ENCODE measurements at places on chromosomes 5 and 9.

DNA sequence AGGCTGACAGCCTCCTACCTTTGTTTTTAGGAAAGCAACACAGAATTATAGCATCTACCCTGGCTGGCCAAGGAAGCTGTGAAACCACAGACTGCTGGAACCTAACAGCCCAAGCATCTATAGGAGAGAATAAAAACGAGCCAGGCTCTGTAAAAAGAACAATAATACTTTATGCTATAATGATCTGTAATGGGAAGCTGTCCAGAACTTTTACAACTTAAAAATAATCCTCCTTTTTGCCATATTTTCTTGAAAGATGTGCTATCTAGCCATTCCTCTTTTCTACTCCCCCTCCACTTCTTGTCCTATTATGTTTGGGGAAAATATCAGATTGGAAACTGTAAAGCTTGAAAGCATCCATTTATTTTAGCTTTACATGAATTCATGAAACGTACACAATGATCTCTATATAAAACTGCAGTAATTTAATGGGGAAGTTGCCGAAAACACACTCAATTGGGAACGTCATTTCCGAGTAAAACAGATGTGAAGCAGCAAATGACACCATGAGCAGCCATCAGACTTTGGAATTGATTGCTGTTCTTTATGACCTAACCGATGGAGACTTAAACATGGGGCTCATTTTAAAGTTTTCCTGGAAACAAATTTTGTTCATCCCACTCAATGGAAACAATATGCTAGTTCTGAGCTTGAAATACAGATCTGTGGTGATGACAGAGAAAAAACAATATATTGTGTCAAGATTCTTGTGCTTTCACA lies 450.3 kb upstream of the CLINT1 start:
- no peak for DNase-seq

DNA sequence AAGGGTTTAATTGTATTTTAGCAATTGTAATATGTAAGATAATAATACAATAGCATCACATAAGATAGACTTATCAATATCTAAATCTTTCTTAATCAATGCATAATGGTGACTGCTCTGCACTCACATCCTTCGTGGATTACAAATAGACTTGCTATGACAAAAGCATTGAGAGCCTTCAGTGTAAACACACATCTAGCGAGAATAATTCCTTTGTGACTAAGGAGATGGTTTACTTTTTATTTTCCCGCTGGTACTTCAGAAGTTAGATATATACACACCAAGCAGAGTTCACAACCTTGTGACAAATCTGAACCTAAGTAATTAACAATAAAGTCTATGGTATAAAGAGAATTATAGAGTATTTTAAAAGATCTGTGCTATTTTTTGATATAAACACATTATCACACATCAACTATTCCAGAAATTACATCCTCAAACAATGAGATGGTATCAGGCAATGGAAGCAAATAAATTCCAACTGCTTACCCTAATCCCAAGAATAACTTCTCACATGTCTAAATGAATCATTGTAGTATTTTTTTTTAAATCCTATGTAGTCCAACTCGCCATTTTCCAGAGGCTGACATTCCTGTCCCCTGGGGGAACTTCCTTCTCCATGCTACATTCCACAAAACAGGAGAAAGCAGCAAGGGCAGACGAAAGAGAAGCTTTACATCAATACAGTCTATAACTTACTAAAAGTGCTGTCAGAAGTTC lies 51.2 kb downstream of the MAPKAP1 start:
- DNase-seq = no peak

DNA sequence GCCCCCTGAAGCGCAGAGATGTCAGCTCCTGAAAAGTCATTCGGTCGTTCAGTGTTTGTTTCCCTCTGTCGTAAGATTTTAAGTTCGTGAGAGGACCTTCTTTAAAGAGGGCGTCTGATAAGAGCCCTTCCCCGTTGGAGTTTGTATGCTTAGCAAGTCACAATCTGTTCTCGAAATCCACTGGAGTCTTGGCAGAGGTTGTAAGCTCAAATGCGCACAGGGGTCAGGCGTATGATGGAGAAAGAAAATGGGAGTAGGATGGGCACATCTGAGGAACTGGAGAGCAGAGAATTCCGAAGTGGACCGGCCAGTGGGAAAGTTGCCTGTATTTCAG lies 710 bp downstream of the HSD17B4 start:
- no peak for DNase-seq

GRCh38 chr5:141641634-141642267 lies 5.0 kb downstream of the RELL2 start:
- DNase-seq = no peak

GRCh38 chr9:33346564-33346963 lies 55.8 kb downstream of the AQP7 start:
- no peak for DNase-seq

DNA sequence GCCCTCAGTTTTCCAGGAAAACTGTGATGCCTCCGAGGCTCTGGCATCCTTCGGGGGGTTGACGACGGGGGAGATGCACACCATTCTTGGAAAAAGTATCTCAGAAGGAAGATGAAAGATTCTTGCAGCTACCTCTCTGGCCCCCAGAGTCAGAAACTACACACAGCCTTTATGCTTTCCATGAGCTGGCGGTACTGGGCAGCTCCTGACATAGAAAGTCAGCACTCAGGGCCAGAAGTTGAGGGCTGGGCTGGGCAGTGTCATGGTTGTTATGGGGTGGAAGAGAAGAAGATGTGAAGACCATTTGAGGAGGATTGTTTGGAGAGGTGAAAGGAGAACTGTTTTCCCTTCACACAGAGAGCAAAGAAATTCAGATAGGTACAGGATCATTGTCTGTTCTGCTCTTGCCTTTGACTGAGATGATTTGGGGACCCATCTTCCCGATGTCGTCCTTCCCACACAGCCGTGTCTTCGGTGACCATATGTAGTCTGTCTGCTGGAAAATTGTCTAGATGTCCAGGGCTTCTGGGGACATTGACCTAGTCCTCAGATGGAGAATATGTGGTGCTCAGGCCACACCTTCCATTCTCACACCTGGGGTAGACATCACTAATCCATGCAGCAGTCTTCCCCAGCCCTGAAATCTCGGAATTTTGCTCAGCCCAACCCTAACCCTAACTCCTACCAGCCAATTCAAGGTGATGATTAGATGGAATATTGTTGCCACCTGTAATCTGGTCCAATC lies 237.1 kb downstream of the CACNA1B start:
- DNase-seq = no peak

DNA sequence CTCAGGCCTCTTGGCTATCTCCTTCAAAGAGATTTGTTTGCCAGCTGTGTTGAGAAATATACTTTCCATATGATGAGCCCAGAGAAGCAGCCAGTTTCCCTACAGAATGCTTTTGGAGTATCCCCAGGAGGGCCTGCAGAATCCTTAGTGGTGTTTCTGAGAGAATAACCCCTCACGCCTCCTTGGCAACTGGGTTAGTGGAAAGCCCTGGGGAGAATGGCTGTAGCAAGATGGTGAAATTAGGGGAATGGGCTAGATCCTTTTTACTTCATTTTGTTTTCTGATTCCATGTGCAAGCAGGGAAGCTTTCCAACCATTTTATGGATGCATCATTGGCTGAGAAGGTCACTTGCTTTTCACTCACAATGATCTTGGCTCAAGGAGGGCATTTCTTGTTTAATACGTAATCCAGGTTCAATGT lies 364.6 kb downstream of the DMRT2 start:
- no peak for DNase-seq

DNA sequence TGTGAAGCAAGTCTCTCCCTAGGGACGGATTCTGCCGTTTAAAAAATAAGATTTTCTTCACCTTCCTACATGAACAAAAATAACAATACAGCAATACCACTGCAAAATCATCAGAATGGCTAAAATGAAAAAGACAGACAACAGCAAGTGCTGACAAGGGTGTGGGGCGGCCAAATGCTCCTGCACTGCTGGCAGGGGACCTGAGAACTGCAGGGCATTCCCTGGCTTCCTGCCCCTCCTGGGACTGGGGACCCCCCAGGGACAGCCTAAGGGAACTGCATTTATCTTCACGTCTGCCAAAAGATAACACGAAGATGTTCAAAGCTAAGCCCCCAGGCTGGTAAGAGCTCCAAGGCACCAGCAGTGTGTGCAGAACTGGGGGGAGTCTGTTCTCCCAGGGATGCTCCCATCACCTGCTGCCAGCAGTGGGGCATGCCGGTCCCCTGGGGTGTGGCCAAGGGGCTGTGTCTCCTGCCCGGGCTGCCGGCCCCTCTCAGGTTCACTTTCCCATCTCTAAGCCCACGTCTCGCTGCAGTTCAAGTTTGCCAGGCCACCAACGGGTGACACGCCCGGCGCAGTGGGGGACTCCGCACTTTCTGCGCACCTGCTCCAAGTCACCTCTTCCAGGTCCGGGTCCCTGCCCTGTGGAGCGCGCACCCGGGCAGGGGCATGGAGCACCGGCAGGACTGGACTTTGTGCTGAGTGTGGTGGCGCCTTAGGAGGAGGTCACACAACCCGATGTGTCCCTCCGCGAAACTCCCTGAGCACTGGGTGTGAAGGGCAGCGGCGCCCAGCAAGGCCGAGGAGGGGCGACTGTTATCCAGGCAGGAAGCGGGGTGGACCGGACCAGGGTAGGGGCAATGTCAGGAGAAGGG lies 4.5 kb upstream of the EGFL7 start:
- DNase-seq = no peak

GRCh38 chr5:67693956-67694809 lies 497.6 kb upstream of the CD180 start:
- DNase-seq = no peak

DNA sequence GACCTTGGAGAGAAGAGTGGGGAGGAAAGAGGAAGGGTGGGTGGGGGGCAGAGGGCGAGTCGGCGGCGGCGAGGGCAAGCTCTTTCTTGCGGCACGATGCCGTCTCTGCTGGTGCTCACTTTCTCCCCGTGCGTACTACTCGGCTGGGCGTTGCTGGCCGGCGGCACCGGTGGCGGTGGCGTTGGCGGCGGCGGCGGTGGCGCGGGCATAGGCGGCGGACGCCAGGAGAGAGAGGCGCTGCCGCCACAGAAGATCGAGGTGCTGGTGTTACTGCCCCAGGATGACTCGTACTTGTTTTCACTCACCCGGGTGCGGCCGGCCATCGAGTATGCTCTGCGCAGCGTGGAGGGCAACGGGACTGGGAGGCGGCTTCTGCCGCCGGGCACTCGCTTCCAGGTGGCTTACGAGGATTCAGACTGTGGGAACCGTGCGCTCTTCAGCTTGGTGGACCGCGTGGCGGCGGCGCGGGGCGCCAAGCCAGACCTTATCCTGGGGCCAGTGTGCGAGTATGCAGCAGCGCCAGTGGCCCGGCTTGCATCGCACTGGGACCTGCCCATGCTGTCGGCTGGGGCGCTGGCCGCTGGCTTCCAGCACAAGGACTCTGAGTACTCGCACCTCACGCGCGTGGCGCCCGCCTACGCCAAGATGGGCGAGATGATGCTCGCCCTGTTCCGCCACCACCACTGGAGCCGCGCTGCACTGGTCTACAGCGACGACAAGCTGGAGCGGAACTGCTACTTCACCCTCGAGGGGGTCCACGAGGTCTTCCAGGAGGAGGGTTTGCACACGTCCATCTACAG lies 760 bp downstream of the NPR3 start:
- DNase-seq = no peak

DNA sequence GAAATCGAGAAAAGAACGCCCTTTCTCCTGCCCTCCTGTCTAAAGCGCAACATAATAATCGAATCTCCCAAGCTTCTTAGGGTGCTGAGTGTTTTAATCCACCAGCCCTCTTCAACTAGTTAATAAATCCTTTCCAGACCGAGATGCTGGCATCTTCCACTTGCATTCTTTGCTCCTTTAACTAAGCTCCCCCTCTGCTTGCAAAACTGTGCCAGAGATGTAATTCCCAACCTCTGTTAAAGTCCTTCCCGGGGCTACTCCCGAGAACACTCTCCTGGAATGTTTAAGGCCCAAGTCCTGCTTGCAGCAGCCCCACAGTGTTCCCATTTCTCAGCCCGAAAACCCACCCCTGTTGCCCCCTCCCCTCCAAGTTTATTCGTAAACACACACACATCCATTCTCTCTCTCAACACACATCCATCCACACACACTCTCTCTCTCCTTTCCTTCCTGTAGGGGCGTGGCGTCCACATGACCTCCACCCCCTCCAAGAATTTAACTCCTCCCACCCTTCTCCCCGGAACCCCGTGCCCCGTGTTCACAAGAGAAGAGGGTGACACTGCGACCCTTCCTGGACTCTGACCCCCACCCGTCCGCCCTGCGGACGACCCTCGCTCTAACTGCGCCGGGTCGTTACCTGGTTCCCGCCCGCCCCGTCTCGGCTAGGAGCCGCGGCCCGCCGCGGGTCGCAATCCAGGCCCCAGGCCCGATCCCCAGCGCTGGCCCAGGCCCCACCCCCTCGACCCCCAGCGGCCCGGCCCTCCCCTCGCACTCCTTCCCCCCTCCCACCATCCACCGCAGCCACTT lies 7.0 kb upstream of the MGAT1 start:
- no peak for DNase-seq

DNA sequence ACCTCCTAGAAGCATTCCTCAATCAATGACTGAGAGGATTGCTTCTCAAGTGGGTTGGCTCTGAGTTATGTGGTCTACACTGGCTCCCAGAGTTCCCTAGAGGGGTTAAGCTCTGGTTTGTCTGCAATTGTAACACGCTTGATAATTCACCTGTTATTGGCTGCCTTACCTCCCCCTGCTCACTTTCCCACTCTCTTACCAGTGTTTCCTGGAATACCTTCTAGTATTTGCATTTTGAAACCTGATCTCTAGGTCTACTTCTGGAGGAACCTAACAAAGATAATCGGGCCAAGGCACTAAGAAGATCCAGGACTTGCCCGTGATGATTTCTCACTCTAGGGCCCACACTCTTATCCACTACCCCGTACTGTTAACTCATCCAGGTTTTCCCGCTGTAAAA lies 110.1 kb upstream of the MAP3K1 start:
- DNase-seq = no peak

- DNase-seq = no peak
Measured at GRCh38 chr9:19371942-19372341, 8.1 kb downstream of the RPS6 start.

DNA sequence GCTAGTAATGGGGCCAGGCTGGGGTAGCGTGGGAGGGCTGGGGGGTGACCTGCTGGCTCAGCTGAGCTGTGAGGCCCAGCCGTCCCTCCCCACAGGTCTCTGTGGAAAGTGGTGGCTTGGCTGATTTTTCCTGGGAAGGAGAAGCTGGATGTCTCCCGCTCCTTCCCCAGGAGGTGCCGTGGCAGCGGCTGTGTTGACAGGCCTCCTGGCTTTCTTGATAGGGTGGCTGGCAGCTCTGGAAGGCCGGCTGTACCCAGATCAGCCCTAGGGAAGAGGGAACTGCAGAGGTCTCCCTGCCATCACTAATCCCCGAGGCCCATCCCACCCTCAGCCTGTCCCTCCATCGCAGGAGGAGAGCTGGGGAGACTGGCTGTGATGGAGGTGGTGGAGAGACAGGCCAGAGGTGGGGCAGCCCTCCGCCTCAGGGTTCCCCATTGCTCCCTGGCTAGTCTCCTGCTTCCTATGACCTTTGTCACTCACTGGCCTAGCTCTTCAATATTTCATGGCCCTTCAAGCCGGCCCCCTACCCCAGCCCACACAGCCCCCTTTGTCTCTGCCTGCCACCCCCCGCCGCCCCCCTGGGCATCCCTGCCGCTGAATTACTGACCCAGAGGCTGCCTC lies 6.8 kb downstream of the CXXC5 start:
- DNase-seq = no peak

DNA sequence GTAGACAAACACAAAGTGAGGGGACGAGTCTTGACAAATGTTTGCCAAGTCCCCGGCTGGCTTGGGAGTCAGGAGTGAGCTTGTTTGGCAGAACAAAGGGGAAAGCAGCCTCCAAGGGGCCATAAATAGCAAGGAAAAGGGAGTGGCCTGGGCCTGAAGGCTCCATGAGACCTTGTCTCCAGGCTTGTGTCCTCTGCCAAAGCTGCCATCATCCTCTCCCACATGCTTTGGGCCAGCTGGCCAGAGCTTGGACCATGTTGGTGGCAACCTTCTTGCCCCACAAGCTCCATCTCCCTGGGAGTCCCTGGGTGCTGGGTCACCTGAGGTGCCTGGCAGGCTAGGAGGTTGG lies 13.3 kb upstream of the PITX1 start:
- no peak for DNase-seq
